Cortex of kidney (tissue), 1 donor: ENCODE measurements at places on chromosomes 5 and 9.

- no peak for DNase-seq
Observed at GRCh38 chr5:96408841-96409538, 24.1 kb downstream of the PCSK1 start.

GRCh38 chr5:142313682-142314081, 11.1 kb downstream of the SPRY4 start:
- DNase-seq = no peak

DNA sequence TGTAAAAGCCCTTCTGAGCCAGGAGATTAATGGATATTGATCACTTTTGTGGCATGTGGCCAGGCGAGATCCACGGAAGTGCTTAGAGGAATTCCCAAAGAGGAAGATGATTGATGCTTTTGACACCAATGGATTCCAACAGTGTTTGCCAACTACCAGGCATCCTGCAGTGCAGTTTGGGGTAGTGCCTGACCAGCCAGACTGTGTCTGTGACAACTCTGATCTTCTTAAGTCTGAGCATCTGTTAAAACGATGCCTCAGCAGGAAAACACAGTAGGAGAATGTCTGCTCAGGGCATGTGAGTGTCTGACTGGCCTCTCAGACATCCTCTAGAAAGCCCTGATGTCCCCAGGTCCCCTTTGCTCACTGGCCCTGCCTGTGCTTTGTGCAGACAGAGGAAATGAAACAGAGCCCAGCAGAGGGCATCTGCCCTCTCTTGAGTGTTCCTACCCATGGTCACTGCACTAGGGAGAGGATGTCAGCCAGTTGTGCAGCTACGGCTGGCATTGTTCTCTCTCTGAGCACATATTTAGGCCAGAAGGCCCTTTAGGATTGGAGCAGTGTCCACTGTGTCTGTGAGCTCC, 57.0 kb downstream of the TRPC7 start:
- no peak for DNase-seq

- no peak for DNase-seq
Observed at GRCh38 chr9:72529531-72529930, 8.1 kb downstream of the TMC1 start.

GRCh38 chr5:2199697-2200096, 317.0 kb upstream of the IRX4 start:
- no peak for DNase-seq

GRCh38 chr5:156096259-156096658, 230.7 kb upstream of the SGCD start:
- no peak for DNase-seq
